ENCODE measurements at places on chromosomes 1 and 21. TPM values are rescaled to one million over a fixed set of nuclear protein-coding genes. Genes with fewer than 3 reads are reported as not detected.

DNA sequence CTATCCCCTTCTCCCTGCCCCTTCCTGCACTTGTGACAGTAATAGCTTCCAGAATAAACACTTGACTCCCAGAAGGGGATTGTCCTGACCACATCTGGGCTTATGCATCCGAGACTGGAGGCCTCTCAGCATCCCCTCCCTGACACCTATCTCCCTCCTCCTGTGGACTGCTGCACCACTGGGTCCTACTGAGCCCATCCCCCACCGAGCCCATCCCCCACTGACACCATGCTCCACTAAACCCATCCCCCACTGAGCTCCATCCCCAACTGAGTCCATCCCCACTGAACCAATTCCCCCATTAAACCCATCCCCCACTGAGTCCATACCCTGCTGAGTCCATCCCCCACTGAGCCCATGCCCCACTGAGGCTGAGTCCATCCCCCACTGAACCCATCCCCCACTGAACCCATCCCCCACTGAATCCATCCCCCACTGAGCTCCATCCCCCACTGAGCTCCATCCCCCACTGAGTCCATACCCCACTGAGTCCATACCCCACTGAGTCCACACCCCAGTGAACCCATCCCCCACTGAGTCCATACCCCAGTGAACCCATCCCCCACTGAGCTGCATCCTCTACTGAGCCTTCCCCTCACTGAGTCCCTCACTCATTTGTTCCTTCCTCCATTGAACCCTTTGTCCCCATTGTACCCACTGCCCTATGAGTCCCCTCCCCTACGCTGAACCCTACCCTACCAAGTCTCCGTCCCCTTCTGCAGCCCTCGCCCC, 5.6 kb downstream of the PDZK1IP1 start:
- peaks cover 46% of the 10 kb centered on the region for H3K4me1 ChIP-seq
- H3K4me3 ChIP-seq = no peak overlapping the region
- no peaks in the 10 kb centered on the region for H3K27me3 ChIP-seq
- no peak for DNase-seq
- no peak overlapping the region for H3K27ac ChIP-seq

SPOCD1 gene
- 0.38 TPM for total RNA-seq

SLC5A9 gene
- 0.38 TPM for total RNA-seq

DNA sequence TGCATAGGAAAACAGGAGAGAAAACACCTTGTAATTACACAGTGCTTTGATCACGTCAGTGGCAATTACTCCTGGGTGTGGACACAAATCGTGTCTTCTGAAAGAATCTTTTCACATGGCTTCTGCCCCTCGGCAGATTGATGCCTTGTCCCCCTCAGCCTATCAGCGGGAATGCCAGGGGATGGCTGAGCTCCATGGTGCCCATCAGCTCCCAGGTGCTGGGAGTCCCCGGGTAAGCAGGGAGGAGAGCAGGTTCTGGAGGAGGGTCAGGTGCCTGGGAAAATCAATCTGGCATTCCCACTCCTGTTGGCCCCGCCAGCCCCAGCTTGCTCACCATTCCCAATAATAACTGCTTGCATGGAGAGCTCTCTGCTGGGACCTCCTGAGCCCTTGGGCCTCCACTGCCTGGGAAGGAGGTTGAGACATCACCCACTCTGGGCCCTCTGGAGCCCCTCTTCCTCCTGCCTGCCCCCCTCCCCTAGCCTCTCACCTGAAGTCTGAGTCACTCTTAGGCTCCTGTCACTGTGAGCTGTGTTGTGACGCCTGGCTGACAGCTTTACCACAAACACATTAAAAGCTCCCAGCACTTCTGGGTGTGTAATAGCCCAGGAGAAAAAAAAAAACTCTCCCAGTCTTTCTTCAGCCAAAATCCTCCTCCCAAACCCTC, 4.9 kb downstream of the CAMK2N1 start:
- no peak overlapping the region for H3K4me3 ChIP-seq
- peaks cover 99% of the 10 kb centered on the region for H3K27me3 ChIP-seq
- DNase-seq = no peak
- H3K36me3 ChIP-seq = no peaks in the 10 kb centered on the region

C1orf174 gene
- total RNA-seq = 25.4 TPM

SH2D1B gene
- 0.66 TPM for total RNA-seq

- H3K27ac ChIP-seq = no peak overlapping the region
- no peak for DNase-seq
- H3K4me1 ChIP-seq = peaks cover 12% of the 10 kb centered on the region
- H3K27me3 ChIP-seq = no peaks in the 10 kb centered on the region
Measured at GRCh38 chr1:61320575-61320974, 238.2 kb downstream of the NFIA start.

DNA sequence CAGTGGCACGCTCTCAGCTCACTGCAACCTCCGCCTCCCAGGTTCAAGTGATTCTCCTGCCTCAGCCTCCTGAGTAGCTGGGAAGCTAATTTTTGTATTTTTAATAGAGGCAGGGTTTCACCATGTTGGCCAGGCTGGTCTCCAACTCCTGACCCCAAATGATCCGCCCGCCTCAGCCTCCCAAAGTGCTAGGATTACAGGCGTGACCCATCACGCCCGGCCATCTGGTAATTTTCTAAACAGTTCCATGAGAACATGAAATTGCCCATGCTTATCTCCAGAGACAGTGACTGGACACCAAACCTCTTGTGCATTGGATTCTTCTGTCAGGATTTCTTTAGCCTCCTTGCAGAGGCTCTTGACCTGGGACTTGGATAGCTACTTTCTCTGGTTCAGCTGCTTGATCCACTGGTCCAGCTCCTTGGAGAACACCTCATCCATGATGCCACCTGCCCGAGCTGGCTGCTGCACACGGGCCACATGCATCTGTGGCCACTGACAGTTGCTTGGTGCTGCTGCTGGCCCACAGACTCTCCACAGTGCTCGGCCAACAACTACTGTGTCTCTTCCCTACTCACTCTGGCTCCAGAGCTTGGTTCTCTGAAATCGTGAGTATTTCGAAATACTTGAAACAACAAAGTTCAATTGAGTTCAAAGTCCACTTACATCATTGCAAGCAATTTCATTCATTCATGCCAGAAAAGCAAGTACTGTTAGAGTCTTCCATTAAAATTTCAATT, 40.0 kb upstream of the CTPS1 start:
- no peak overlapping the region for H3K4me3 ChIP-seq
- no peaks in the 10 kb centered on the region for H3K27me3 ChIP-seq
- no peak for DNase-seq
- H3K36me3 ChIP-seq = no peaks in the 10 kb centered on the region
- H3K27ac ChIP-seq = peak overlapping the region; percentile 62

GRCh38 chr1:82830690-82831380, 1030.1 kb downstream of the ADGRL2 start:
- no peaks in the 10 kb centered on the region for H3K4me1 ChIP-seq
- H3K27me3 ChIP-seq = no peaks in the 10 kb centered on the region
- H3K36me3 ChIP-seq = no peaks in the 10 kb centered on the region
- no peak overlapping the region for H3K27ac ChIP-seq

OR2T3 gene
- total RNA-seq = not detected

CDC73 gene
- total RNA-seq = 25.5 TPM

- no peak overlapping the region for H3K27ac ChIP-seq
- H3K4me1 ChIP-seq = peaks cover 10% of the 10 kb centered on the region
- DNase-seq = no peak
- H3K27me3 ChIP-seq = no peaks in the 10 kb centered on the region
Measured at GRCh38 chr1:41325801-41326200, 35.4 kb upstream of the FOXO6 start.

- peaks cover 23% of the 10 kb centered on the region for H3K4me1 ChIP-seq
- no peaks in the 10 kb centered on the region for H3K27me3 ChIP-seq
- H3K4me3 ChIP-seq = peak overlapping the region; percentile 65
Measured at GRCh38 chr1:39576016-39576657, 453 bp downstream of the PABPC4 start.

- no peaks in the 10 kb centered on the region for H3K27me3 ChIP-seq
- no peak overlapping the region for H3K4me3 ChIP-seq
- no peaks in the 10 kb centered on the region for H3K36me3 ChIP-seq
- DNase-seq = no peak
Measured at GRCh38 chr1:242005866-242006535, 7.1 kb upstream of the MAP1LC3C start.

- no peaks in the 10 kb centered on the region for H3K4me1 ChIP-seq
- no peak for DNase-seq
- no peaks in the 10 kb centered on the region for H3K27me3 ChIP-seq
- H3K27ac ChIP-seq = no peak overlapping the region
Measured at GRCh38 chr1:33043267-33044092, 6.8 kb upstream of the AK2 start.

S100A5 gene
- total RNA-seq = not detected

DNA sequence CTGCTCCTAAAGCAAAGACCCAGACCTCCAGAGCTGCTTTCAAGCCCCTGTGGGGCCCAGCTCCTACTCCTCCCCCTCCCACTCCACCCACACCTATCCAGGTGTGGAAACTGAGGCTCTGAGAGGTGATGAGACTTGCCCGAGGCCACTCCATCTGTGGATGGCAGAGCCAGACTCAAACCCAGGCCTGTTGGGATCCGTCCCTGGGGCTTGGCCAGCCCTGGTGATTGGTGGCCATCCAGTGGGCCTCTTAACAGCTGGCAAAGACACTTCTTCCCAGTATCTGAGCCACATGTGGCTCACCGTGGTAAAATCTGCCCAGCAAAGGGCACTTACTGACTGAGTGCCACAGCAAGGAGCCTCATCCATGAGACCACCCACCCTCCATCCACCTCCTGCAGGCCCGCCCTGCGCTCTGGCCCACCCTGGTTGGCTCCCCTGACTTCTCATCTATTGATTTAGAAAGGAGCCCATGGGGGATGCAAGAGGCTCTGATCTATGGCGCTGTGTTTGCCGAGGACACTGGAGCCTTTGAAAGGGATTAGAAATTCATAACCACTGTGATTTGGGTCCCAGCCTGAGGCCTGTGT, 398.5 kb downstream of the PTPRU start:
- no peaks in the 10 kb centered on the region for H3K4me1 ChIP-seq
- H3K27ac ChIP-seq = no peak overlapping the region
- no peaks in the 10 kb centered on the region for H3K27me3 ChIP-seq
- no peak overlapping the region for H3K4me3 ChIP-seq
- DNase-seq = no peak

GRCh38 chr21:45844181-45844580, 137.4 kb upstream of the COL6A1 start:
- H3K4me3 ChIP-seq = no peak overlapping the region
- H3K27me3 ChIP-seq = no peaks in the 10 kb centered on the region
- no peaks in the 10 kb centered on the region for H3K36me3 ChIP-seq
- no peak for DNase-seq
- no peak overlapping the region for H3K27ac ChIP-seq
- H3K4me1 ChIP-seq = no peaks in the 10 kb centered on the region

NMNAT2 gene
- 0.18 TPM for total RNA-seq

S100B gene
- total RNA-seq = 0.57 TPM

DNA sequence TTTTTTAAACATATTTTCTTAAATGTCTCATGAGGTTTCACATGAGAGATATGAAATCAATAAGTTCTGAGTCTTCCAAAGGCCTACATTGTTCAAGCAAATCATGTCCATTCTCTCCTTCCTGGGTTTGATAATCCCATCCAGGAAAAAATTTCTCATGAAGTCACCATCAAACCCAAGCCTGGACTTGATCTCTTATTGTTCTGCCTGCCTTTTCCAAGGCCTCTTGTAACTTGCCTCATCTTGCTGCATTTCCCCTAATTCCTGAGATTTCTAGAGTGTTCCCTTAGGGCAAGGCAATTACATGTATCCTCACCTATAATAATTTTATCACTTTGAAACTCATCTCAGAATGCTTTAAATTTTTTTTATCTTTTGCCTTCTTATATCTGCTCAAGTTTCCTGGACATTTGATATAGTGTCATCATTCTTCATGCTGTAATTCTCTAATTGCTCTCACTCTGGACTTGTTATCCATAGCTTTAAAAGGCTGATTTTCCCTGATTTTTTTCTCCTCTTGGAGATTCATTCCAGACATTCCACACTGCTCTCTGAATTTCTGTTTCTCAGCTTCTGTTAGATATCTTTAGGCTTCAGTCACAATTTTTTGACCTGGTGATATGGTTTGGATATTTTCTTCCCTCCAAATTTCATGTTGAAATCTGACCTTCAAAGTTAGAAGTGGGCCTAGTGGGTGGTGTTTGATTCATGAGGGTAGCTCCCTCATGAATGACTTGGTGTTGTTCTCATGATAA, 126.4 kb downstream of the LRRC7 start:
- DNase-seq = no peak
- no peak overlapping the region for H3K27ac ChIP-seq
- H3K4me1 ChIP-seq = no peaks in the 10 kb centered on the region
- H3K4me3 ChIP-seq = no peak overlapping the region

DNA sequence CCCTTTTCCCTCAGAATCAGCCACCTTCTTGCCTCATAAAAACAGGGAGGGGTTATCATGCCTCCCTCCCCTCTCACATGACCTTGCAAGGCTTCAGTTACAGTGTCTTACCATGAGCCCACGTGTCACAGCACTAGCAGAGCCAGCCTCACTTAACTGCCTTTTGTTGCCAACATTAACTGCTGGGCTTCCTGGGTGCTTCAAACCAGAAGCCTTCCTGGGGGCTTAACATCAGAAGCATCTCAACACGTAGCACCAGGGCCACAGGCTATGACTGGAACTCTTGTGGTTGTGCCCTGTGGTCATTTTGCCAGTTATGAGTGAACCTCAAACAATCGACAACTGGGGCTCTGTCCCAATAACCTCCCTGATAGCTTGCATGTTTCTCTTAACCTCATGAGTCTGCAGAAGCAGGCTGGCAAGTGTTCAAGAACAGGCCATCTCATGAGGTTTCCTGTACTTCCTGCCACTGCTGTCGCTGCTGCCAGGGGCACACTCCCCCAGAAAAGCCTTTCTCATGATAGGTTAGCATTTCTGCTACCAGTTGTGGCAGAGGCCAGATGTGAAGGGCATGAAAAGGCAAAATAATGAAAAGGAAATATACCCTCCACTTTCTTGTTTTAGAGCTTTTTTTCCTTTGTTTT, 132.2 kb downstream of the GLUL start:
- H3K27me3 ChIP-seq = no peaks in the 10 kb centered on the region
- H3K27ac ChIP-seq = no peak overlapping the region

CAPN8 gene
- 0.57 TPM for total RNA-seq

RGS16 gene
- total RNA-seq = 1.4 TPM

DNA sequence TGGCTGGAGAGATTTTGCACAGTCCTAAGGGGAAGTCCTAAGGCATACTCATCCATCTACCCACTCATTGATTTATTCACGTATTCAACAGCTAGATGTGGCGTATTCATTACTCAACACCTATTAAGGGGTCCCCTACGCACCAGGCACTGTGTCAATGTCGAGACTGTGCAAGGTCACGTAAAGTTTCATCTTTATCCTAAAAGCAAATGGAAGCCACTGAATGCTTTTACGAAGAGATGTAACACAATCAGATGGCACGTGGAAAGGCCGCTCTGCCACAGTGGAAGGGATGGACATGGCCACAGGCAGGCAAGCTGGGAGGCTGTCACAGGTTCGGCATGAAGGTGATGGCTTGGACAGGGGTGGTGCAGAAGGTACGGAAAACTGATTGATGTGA, 66.3 kb upstream of the ZBTB18 start:
- H3K36me3 ChIP-seq = no peaks in the 10 kb centered on the region
- H3K4me1 ChIP-seq = no peaks in the 10 kb centered on the region
- H3K4me3 ChIP-seq = no peak overlapping the region
- DNase-seq = no peak
- no peak overlapping the region for H3K27ac ChIP-seq

SLC22A15 gene
- total RNA-seq = 12.0 TPM

PRELP gene
- total RNA-seq = 71.0 TPM

- DNase-seq = no peak
- peaks cover 18% of the 10 kb centered on the region for H3K4me1 ChIP-seq
- no peak overlapping the region for H3K27ac ChIP-seq
- no peaks in the 10 kb centered on the region for H3K36me3 ChIP-seq
- H3K27me3 ChIP-seq = no peaks in the 10 kb centered on the region
Measured at GRCh38 chr1:2347896-2348295, 43.5 kb downstream of the MORN1 start.

LENEP gene
- not detected for total RNA-seq
